Stimulated activated naive B cell treated with anti-CD40 and anti-IgM and Interleukin-4, amounts not matched to agents 10 μg/mL and 1 μg/mL and 100 μg/mL, for 72 hours (primary cell): ENCODE measurements at places on chromosomes 11 and 22.
A peak's percentile ranks its signal among the peaks of the same experiment; 100 is the strongest.

- no peak for DNase-seq
These were observed 373.9 kb upstream of the FAT3 start for GRCh38 chr11:91850533-91851275.

DNA sequence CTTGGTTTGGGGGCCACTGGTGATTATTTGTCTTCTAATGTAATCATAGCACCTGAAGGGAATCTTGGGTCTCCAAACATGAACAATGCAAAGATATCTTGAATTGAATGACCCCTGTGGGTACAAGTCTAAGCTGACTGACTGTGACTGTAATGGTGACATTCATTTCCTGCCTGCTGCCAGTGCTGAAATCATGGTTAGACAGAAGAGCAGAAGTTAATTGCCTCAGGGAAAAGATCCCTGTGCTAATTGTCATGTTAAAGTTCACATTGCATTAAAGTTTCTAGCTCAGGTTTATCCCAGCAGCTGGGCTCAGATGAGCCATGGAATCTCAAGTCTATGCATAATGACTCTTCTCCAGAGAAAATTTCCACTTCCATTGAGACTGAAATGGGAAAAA, 772.0 kb downstream of the ETS1 start:
- DNase-seq: no peak

DNA sequence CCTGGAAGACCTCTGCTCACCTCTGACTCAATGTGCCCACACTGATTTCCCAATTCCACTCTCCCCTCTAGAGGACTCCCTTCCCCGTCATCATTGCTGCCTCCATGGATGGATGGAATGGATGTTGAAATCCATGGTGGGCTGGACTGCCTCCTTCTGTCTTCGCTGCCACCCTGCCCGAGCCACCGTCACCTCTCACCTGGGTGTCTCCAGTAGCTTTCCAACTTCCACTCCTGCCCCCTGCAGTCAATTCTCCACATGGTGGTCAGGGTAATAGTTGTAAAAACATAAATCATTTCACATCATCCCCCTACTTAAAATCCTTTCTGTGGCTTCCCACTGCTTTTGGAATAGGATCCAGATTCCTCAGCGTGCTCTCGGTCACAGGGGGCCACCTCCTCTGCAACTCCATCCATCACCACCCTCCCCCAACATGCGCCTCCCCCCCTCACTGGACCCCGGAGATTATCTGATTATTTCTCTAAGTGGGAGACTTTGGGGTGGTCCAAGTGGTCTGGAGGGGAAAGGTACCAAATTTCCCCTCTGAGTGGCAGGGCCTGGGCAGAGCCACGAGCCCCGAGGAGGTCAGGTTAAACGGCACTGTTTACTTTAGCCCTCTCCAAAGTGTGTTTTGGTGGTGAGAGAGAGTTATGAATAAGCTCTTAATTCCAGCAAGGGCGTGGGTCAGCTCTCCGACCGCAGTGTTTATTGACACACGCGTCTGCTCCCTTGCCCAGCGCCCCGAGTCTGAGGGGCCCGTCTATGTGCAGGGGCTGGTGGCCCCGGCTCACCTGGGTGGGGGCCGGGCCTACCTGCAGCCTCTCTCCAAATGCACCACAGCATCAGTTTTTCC, 313.7 kb downstream of the MN1 start:
- no peak for DNase-seq

DNA sequence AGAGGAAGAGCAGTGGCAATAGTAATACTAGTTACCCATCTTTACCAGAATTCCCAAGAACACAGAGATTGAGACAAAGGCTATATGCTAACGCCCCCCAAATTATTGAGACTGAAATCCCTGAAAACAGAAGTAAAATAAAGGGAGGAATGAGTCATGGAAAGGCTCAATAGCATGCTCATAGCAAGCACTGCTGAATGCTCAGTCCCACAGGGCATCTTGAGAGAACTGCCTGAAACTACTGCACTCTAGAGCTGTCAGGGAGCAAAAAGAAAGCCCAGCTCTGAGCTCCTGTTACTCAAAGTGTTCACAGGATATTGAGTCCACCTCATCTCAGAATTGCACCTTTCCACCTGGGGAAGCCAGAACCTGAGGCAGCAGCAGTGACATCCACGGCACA, 44.1 kb upstream of the FIBIN start:
- no peak for DNase-seq

DNA sequence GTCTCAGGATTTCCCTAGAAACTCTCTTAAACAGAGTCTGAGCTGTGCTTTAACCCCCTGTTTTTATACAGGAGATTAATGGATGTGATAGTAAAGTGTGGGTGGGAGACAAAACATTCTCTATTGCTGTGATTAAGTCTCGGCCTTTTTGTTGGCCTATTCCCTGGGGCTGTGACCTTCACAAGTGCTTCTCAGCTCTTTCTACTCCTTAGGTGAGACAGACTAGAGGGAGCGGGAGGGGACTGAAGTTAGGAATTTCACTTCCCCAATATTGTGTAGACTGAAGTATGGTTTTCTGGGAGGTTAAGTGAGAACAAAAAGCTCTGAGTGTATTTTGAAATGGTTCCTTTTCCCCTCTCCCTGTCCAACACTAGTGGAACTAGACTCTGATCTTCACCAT, 29.8 kb upstream of the OR8B8 start:
- DNase-seq: no peak

- DNase-seq: no peak
These were observed 709 bp upstream of the ST3GAL4 start for GRCh38 chr11:126354631-126355323.

- DNase-seq: no peak
These were observed 24.1 kb upstream of the GRK3 start for GRCh38 chr22:25540166-25540907.

DNA sequence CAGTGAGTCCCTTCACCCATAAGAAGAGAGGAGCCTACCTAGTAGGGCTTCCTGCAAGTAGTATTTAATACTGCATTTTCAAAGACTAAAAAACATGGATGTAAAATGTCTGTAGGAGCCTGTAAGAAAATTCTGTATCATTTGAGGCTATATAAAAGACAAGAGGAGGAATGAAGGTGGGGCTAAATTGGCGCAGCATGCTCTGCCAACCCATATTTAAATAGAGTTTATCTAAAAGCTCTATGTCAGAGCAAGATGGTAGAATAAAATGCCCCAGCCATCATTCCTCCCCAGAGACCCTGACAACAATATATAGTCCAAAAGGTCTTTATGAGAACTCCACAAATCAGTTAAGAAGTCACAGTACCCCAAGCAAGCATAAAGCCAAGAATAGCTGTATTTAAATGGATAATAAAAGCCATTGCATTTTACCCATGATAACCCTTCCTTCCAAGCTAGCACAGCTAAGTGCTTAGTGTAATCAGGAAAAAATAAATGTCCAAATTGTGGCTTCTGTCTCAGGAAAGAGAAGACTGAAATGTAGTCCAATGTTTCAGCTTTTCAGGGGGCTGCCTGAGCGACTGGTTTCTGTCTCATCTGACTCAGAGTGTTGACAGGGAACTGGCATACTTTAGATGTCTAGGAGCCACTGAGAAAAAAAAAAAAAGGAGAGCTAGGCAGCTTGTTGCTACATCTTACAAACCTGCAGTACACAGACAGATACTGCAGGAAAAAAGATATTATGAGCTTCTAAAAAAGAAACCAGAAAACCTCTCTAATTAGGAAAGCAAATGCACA, 258.6 kb downstream of the METTL15 start:
- DNase-seq: no peak

DNA sequence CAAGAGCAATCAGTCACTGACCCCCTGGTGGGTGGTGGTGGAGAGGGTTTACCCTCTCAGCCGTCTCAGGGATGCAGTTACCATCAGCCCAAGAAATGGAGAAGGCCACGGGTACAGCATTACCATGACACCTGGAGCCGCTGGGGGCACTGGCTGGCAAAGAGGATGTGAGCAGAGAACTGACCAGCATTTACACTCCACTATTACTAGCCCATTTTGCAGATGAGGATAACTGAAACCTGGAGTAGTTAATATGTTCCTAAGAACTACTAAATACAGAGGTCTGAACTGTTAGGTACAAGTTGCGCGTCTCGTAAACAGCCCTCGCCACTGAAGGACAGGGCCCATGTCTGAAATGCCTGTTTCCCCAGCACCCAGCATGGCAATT, 79.0 kb downstream of the TIMP3 start:
- DNase-seq: no peak

- no peak for DNase-seq
These were observed 113.9 kb downstream of the ARL14EP start for GRCh38 chr11:30436801-30437200.

DNA sequence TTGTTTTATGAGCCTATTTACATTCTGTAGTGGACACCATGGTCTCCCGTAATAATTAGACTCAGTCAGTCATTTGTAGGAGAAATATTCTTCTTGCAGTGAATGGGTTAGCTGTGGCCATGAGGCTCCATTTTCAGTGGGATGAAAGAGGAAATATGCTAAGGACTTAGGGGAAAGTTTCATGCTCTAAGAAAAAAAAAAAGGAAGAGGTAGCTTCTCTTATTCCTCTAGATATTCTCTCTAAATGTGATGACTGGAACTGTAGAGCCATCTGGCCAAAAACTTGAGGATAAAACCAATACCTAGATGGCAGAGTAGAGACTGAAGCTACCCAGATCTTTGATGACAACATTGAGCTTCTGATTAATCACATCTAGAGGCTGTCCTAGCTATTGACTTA, 75.8 kb upstream of the SESN3 start:
- no peak for DNase-seq

DNA sequence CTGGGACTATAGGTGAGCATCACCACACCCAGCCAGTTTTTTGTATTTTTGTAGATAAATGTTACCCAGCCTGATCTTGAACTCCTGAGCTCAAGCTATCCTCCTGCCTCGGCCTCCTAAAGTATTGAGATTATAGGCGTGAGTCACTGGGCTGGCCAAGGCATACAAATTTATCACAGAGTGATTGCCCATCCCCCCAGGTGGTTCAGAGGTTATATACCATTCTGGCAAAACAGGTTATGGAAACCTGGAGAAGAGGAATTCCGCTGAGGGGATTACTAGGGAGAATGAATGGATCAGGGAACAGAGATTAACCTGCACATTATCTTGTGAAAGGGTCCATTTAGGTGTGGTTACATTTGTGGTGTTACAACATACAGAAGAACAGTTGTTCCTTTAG, 8.1 kb downstream of the ATG13 start:
- no peak for DNase-seq

DNA sequence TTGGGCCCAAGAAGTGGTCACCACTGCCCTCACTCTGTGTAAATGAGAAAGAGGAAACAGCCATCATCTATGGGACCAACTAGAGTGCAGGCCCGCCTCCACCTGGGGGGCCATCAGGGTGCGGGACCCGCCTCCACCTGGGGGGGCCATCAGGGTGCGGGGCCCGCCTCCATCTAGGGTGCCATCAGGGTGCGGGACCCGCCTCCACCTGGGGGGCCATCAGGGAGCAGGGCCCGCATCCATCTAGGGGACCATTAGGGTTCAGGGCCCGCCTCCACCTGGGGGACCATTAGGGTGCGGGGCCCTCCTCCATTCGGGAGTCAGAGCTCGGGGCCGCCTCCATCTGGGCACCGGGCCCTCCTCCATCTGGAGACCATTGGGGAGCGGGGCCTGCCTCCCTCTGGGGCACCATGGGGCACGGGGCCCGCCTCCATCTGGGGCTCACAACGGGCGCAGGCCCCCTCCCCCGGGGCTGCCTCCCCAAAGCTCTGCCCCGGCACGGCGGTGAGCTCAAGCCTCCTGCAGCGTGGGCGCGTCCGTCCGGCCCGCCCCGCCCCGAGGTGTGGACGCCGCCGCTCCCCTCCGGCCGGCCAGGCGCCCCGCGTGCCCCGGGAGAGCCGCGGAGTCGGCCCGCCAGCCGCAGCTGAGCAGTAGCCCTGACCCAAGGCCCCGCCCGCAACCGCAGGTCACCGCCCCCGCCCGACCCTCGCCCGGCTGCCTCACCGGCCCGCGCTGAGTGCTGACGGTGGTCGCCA, 512 bp downstream of the TOLLIP start:
- no peak for DNase-seq

- no peak for DNase-seq
These were observed 47.5 kb upstream of the SOX6 start for GRCh38 chr11:16403851-16404250.

DNA sequence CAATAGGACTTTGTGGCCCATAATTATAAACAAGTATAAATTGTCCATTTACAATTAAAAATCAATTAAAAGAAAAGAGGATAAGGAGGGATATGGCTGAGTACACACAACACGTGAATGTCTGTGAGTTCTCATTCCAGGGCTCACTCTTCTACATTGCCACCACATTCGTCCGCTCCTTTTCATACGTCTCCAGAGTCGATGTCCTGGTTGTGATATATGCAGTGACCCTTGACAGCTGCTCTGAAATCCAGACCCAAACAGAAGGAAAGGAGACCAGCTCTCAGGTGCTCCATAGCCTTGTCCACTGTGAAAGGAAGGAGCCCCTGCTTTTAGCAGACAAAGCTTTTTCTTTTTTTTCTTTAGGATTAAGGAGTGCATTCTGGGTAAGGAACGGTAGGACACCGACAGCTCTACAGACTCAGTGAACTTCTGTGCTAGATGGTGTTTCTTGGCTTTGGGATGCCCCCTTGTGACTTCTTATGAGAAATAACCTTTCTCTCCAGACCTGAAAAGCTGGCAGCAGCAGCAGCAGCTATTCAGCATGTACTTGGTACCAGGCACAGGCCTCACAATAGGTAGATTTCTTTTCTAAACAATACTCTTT, 19.7 kb upstream of the DNAJB13 start:
- no peak for DNase-seq

DNA sequence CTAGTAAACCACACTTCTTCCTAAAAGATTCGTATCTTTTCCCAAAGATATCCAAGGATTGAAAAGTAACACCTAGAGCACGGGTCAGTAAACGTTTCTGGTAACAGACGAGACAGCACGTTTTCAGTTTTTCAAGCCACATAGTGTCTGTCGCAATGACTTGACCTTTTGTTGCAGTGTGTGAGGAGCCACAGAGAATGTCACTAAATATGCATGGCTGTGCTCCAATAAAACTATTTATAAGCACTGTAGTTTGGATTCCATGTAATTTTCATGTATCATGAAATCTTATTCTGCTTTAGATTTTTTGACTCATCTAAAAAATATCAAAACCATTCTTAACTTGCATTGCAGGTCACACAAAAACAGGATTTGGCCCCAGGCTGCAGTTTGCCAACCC, 18.3 kb upstream of the MICAL3 start:
- no peak for DNase-seq

GRCh38 chr22:37354261-37354660, 72.0 kb downstream of the CYTH4 start:
- DNase-seq: no peak

- DNase-seq: no peak
These were observed 23.7 kb downstream of the NF2 start for GRCh38 chr22:29627196-29627535.

- peak; percentile 53 for DNase-seq
These were observed 12.1 kb upstream of the FCHSD2 start for GRCh38 chr11:73154178-73154577.

- no peak for DNase-seq
These were observed 28.5 kb upstream of the ELF5 start for GRCh38 chr11:34542089-34542488.

- no peak for DNase-seq
These were observed 210.6 kb downstream of the SWAP70 start for GRCh38 chr11:9874466-9874865.

DNA sequence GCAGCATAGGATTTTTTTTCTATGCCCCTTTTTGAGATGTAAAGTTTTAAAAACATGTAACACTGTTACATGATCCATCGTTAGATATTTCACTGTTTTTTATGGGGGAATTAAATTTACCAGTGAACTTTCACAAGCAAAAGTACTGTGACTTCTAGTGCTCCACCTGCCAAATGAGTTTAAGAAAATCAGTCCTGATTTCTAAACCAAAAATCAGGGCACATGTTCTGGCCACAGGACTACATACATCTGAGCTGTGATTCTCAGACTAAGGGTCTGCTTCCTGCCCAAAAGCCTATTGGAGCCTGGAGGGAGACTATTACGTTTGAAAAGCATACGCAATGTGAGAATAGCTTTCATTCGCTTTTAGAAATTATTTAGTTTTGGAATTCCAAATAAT, 22.5 kb downstream of the TMPRSS13 start:
- no peak for DNase-seq
